ENCODE measurements at places on chromosomes 1 and 21. TPM values are rescaled to one million over a fixed set of nuclear protein-coding genes. Genes with fewer than 3 reads are reported as not detected.

The DPT gene
- total RNA-seq = not detected

The TTC22 gene
- 11.0 TPM for total RNA-seq

The THEM5 gene
- total RNA-seq = not detected

The AMPD1 gene
- not detected for total RNA-seq

The SDC3 gene
- total RNA-seq = 0.25 TPM

The PRDM16 gene
- 0.05 TPM for total RNA-seq

The SLC45A3 gene
- 0.27 TPM for total RNA-seq

The PRR9 gene
- total RNA-seq = not detected
